ENCODE measurements at places on chromosomes 4 and X.

DNA sequence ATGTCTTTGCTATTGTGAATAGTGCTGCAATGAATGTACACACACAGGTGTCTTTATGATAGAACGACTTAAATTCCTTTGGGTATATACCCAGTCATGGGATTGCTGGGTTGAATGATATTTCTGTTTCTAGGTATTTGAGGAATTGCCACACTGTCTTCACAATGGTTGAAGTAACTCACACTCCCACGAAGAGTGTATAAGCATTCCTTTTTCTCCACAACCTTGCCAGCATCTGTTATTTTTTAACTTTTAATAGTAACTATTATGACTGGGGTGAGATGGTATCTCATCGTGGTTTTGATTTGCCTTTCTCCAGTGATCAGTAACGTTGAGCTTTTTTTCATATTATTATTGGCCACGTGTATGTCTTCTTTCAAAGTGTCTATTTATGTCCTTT lies 17.6 kb upstream of the DCUN1D4 start:
- no peak for DNase-seq

DNA sequence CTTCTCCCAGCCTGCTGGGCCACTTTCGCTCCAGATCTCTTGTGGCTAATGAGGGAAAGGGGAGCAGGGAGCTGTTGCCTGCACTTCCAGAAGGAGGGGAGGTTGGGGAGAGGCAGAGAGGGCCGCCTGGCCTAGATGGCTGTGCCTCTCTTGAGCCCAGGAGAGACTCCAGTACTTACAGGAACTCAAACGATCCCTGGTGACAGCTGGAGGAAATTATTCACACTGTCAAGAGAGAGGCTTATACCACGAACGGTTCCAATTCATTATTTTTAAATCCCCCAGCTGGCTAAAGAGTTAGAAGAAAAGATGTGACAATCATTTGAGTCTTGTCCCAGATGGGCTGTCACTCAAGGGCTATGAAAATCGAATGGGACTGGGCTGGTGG lies 96.1 kb downstream of the PHKA2 start:
- no peak for DNase-seq

DNA sequence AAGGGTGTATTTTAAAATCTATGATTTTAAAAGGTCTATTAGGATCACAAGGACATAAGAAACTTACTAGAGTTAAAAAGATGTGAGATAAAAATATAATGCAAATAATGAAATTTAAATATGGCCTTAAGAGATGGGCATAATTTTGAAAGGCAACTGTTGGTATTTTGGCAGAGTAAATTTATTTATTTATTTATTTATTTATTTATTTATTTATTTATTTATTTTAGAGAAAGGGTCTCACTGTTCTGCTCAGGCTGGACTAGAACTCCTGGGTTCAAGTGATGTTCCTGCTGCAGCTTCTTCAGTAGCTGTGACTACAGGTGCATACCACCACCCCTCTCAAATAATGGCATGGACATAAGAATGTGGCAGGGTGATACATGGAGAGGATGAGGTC lies 932.1 kb upstream of the LCORL start:
- no peak for DNase-seq

GRCh38 chrX:96556886-96557285 lies 127.8 kb upstream of the DIAPH2 start:
- no peak for DNase-seq

- no peak for DNase-seq
Measured at GRCh38 chrX:30373479-30373878, 64.3 kb upstream of the NR0B1 start.

GRCh38 chrX:150847088-150847487 lies 51.4 kb downstream of the CD99L2 start:
- no peak for DNase-seq

DNA sequence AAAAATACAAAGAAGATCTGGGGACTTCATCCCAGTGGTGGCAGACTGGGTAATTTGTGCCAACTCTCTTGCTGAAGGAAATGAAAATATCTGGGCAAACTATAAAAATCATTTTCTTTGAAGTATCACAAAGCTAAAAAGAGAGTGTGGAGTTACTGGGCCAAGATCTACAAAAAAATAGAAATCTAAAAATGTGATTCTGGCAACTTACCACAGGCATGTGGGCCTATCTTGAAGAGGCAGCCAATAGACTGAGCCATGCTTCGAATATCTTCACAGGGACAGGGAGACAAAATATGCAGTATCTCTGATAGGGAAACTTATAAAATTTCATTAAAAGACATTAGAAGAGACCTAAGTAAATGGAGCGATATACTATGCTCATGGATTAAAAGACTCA lies 168.8 kb downstream of the RCHY1 start:
- DNase-seq, result no peak

- no peak for DNase-seq
Measured at GRCh38 chr4:3299976-3300671, 7.3 kb downstream of the RGS12 start.

GRCh38 chr4:53103481-53103880 lies 241.4 kb downstream of the RASL11B start:
- DNase-seq, result no peak

DNA sequence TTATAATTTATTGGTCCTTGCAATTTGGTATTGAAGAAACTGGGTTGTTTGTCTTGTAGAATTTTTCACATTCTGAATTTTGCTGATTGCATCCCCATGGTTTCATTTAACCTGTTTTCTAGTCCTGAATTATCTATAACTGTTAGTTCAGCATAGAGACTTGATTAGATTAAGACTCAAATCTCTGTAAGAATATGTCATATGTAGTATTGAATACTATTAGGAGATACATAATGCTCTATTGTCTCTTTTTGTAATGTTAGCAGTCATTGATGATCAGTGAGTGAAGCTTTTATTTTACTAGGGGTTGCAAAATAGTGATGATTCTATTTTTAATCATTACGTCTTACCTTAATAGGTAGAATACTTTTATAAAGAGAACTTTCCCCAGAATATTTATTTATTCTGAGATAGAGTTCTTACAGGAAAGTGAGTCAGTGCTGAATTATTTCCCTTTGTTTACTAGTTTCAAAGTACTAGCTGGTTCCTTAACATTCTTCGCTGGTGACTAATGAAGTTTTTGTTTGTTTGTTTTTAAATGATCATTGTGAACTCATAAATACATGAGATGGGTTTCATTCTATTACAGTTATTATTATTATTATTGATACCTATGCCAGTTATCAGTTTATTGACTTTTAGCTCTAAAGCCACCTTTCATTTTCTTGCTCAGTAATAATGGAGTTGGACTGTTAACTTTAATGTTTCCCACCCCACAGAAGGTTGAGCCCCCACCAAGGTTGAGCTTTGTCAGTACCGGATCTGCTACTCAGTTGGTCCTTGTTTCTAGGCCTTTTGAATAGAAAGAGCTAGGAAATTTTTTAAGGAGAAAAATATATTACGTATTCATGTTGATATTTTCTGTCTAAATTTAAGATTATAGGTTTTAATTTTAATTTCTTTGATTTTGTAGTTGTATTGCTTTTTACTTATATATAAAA lies 102.3 kb downstream of the LARP1B start:
- no peak for DNase-seq

DNA sequence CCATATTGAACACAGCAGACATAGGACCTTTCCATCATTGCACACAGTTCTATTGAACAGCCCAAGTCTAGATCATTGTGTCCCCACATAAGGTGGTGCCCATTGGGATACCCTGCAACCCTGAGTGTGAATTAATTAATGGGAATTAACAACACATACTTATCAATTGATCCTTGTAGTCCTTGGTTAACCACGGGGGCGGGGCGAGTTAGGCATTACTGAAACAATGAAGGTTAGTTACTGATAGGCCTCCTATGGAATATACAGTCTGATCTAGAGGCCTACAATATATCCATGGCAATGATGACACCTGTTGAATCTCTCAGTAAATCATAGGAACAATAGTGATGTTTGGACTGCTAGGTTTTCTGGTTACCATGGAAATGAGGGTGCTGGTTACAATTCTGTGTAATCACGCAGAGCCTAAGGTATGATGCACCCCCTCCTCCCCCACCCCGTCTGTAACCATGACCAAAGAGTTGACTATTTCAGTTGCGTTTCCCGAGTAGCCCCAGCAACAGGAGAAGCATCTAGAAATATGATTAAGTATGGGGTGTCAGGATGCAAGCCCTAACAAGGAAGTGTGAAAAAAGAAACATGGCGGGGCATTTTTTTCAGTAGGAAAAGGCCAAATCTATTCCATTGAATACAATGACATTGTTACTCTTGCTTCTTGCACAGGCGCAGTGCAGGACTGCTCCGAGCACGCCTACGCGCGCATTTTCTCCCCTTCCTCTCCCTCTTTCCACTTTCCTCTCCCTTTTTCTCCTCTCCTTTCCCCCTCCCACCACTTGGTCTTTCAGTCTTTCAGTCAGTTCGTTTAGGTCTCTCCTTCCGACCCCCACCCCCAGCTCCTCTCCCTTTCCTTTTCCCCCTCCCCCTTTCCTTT lies 677 bp upstream of the NONO start:
- DNase-seq, result peak; percentile 10

DNA sequence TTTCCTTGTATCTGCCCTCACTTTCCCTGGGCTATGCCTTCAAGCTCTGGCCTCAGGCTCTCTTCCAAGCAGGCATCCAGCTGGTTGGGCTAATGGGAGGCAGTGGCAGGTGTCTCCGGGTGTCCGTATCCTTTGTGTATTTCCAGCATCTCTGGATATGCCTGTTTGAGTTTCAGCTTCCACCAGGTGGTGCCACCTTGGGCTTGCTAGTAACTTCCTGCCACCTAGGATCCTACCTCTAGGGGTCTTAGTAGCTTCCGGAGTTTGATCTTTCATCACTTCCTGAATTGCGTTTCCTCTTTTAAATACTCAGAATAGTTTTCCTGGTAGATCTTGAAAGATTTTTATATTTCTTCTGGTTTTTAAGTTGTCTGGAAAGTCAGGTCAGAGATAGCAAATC lies 23.2 kb upstream of the ANOS1 start:
- DNase-seq, result peak; percentile 2

GRCh38 chr4:35038079-35038805 lies 1206.1 kb downstream of the ARAP2 start:
- no peak for DNase-seq

- no peak for DNase-seq
Measured at GRCh38 chrX:25105221-25105620, 89.5 kb upstream of the ARX start.

DNA sequence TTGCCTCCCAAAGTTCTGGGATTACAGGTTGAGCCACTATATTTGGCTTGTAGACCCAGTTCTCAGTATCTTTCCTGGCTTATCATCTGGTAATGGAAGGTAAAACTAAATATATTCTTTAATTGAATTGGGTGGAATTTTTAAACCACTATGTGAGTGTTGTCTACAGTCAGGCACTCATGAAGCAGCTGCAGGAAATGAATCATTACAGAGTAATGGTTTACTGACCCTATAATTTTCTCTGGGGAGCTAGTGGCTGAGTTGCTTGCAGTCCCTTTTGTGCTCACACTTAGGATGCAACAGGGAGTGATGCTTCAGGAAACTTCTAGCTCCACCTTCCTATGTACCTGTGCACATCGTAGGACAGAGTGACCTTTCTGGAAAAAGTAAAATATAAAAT lies 4.1 kb upstream of the UGT2B7 start:
- peak; percentile 69 for DNase-seq

- no peak for DNase-seq
Measured at GRCh38 chr4:169996379-169997240, 29.6 kb downstream of the MFAP3L start.

DNA sequence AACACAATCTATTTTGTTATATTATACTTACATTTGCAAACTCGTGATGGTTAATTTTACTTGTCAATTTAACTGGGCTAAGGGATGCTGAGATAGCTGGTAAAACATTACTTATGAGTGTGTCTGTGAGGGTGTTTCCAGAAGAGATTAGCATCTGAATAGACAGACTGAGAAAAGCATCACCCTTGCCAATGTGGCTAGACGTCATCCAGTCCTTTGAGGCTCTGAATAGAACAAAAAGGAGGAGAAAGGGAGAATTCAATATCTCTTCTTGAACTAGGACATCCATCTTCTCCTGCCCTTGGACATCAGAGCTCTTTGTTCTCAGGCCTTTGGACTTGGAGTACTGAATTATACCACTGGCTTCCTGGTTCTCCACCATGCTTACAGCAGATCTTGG lies 154.6 kb downstream of the EPHA5 start:
- DNase-seq, result no peak

GRCh38 chrX:132088864-132089263 lies 39.0 kb downstream of the FRMD7 start:
- DNase-seq, result no peak

DNA sequence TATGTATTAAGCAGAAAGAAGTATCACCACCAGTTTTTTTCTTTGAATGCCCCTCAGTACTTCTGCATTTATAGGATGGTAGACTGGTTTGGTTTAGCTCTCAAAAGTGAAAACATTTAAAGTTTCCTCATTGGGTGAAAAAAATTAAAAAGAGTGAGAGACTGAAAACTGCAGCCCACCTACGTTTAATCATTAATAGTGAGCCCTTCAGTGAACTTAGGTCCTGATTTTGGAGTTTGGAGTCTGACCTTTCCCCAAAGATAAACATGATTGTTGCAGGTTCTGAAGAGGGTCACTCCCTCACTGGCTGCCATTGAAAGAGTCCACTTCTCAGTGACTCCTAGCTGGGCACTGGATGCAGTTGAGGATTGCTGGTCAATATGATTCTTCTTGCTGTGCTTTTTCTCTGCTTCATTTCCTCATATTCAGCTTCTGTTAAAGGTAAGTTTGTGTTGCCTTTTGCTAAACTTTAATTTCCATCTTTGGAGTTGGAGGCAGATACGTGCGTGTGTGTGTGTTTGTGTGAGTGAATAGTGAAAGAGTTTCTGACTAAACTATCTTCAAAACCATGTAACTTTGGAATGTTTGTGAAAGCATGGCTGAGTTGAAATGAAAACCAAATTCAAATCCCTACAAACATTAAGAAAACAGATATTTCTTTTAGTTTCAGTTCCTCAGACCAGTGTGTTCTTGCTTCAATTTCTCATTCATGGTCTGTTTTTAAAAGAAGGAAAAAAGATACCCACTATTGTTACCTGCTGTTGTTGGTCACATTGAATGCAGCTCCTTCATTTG lies at the start of gene MTTP:
MTTP (plus strand) TSS at position 295 of the 795 bp plus-strand sequence; CDS start at position 381, 86 bp downstream.
- DNase-seq, result no peak

DNA sequence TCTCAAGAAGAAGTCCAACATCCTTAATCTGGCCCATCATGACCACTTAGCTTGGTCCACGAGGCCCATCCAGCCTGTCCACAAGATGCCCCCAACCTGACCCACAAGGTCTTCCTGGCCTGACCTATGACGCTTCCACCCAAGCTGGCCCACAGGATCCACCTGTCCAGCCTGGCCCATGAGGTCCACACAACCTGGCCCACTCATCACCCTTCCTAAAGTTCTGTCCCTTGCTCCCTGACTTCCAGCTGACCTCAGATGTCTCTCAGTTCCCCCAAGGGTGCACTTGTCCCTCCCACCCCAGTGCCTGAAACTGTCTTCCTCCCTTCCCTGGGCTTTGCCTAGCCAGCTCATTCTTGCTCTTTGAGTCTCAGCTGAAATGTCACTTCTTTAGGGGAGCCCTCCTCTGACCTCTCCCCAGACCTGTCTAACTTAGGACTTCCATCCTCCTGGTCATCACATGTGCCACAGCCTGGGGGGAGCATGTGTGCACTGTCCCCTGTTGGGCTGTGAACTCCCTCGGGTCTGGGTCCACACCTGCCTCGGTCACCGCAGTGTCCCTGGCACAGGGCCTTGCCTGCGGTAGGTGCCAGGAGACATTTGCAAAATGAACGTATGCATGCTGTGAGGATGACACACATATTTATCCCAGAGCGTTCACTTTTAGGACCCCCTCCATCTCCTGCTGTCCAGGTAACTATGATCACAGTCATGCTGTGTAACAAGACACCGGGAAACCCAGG lies 61.7 kb downstream of the EVC start:
- peak; percentile 81 for DNase-seq
